A549 (cell line): ENCODE measurements at places on chromosomes 16 and 17. TPM values are rescaled to one million over a fixed set of nuclear protein-coding genes. Genes with fewer than 3 reads are reported as not detected.

DNA sequence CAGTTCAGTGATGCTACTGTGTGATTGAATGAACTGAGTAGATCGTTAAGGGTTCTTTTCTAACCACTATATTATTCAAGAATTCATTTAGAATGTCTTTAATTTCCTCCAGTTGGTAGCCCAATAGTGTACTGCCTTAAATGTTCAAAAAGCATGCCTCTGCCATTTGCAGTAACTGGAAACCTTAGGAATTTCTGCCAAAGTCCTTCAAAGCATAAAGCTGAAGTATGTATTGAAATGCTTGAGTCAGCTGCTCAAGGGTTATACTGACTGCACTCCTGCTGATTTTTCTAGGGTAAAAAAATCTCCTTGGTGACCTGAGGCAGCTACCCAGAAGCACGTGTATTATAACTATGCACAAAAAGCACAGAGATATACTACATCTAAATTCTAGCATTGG is 56.5 kb downstream of the SNTB2 start:
- DNase-seq = no peak

DNA sequence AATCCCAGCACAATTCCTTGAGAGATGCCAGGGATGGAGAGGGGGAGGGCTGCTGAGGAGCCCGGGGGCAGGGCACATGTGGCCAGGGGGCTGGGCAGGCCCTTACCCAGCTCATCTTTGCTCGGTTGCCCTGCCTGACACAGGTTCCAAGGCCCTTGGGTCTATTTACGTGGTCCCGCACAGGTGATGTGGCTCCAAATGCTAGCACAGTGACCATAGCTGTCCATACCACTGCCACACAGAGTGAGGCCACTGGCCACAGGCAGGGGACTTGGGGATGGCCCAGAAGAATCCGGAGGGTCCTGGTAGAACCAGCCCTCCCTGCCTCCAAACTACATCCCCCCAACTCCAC is 10.0 kb upstream of the PRR29 start:
- no peak for DNase-seq

DNA sequence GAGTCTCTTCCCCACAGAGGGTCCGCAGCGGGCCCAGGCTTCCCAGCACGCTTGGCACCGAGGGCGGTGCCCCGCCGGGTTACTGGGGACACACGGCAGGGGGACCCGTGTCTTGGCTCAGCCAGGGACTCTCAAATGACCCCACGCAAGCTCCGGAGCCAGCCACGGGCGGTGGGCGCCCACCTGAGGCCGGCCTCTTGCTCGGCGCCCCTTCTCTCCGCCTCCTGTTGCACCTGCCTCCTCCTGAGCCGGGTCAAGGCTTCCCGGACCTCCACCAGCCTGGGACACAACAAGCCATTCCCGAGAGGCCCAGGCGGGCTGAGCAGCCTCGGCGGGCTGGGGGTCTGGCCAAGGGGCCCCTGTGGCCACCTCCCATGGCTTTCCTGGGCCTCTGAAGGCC is 1.7 kb downstream of the CCDC154 start:
- DNase-seq = no peak

DNA sequence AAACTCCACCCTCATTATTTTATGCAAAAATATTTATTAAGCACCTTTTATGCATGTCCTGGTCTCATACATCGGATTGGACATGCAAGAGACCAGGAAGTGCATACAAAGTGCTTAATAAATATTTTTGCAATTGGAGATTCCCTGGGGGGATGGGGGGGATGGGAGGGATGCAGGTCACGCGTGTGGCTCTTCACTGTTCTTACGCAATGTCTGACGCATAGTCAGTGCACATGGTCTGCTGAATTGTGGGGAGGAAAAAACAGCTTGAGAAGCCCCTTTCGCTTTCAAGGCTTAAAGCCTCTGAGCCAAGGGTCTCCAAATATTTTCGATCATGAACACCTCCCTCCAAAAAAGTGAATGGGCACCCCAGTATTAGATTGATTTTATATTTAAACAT is 96.7 kb upstream of the XYLT1 start:
- no peak for DNase-seq

Gene SOX8
- polyA plus RNA-seq = 0.12 to 0.22 TPM (median 0.14 TPM) in 3 replicates

DNA sequence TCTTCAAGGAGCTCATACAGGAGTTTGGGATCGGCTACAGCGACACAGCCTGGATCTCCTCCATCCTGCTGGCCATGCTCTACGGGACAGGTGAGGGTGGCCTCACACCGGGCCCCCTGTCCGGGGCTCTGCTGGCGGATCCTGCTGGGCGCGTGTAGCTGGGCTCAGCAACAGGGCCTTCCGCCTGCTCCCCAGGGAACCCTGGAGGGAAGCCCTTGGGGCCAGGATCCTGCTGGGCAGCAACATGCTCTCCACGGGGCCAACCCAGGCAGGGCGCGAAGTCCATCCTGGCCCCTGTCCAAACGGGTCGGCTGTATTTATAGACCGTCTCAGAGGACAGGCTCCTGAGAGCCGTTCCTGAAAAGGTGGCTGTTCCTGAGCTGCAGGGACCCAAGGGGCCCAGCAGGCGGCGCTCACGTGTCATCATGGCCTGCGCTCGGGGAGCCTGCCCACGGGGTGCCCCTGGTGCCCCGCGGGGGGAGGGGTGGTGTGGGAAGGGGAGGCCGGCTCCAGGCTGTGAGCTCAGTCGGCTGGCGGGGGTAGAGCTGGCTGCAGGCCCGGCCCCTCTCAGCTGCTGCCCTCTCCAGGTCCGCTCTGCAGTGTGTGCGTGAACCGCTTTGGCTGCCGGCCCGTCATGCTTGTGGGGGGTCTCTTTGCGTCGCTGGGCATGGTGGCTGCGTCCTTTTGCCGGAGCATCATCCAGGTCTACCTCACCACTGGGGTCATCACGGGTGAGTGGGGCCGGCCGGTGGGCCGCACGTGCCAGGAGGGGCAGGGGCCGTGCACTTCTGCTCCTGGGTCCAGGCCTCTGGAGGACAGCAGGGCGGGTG is 7.5 kb downstream of the SLC16A3 start:
- DNase-seq = peak; percentile 79

GRCh38 chr17:40622509-40622928 is 25.1 kb downstream of the SMARCE1 start:
- DNase-seq = no peak

DNA sequence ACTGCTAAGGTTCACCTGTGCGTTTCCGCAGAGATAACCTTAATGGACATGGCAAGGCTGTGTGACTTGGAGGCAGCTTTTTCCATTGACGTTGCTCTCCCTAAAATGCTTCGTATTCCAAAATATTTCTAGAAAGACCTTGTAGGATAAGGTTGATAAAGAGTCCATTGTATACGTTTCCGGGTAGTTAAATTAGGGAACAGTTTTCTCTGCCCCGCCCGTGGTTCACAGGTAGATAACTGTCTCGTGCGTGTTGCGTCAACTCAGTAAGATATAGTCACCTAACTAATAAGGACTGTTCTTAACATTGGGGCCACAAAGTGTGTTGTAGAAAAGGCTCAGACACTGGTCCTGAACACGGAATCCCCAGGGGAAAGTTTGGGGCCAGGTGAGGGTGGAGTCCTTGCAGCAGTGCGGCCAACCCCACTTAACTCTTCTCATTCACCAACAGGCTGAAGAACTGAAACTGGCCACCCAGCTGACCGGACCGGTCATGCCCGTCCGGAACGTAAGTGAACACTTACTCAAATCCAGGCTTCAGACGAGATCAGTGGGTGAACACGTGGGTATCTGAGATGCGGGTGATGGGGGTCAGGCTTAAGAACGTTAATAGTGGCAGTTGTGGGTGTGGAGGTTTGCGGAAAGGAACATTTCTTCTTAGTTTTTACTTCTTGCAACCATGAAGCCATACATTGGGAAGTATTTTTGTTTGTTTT is 1.6 kb downstream of the RPL13 start:
- no peak for DNase-seq

- DNase-seq = no peak
Measured at GRCh38 chr16:28145796-28146195, 66.0 kb downstream of the XPO6 start.

Gene PAM16
- polyA plus RNA-seq = 58.7 to 64.3 TPM (median 59.1 TPM) in 3 replicates

Gene OR4D2
- polyA plus RNA-seq = not detected in 3 replicates

Gene PIK3R5
- not detected in 3 replicates for polyA plus RNA-seq

DNA sequence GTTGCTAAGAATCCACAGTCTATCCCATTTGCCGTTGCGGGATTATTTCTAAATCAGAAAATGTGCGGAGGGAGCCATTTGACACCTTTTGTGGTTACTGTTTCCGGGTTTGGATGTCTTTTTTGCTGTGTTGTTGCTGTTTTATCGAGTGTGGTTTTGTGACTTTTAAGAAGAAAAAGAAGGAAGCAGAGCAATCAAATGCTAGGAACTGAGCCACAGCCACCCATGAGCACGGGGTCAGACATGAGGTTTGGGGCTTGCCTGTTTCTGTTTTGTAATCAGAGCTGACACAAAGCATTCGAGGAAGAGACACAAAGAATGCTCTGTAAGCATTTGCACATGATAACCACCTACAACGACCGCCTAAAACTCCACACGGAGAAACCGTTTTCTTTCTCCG is 53.1 kb upstream of the CHMP6 start:
- no peak for DNase-seq

GRCh38 chr17:31275116-31275515 is 21.9 kb downstream of the OMG start:
- DNase-seq = no peak

DNA sequence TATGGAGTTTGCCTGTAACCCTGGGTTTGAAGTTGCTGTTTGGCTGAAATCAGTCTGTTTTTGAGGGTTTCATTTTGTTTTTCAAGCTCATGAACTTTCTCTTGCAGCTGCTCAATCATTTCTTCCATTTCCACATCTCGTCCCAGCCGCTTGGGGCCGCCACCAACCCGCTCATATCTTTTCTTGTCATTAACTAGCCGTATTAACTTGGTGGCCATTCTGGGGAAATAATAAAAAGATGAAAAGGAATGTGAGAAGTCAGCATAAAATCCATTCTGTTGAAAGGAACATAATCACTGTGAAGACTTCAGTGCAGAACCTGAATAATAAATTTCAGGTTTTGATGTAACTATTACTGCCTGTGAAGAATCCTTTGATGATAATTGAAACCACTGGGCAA is 11.5 kb downstream of the RPGRIP1L start:
- peak; percentile 67 for DNase-seq

Gene CORO6
- 7.9 to 10.9 TPM (median 10.1 TPM) in 3 replicates for polyA plus RNA-seq

DNA sequence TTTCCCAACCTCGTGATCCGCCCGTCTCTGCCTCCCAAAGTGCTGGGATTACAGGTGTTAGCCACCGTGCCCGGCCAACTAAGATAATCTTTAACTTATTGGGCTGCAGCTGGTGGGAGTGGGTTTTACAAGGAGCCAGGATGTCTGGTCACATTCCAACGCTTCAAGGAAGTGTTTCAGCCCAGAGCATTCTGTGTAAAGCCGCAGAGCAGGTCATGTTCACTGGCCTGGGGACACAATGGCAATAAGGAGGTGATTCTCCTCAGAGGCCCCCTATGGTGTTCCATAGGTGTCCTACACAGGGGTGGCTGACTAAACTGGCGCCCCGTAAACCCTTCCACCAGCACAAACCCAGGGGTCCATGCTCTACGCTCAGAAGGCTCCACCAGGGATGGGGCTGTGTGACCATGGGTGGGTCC is 1.2 kb downstream of the QPRT start:
- DNase-seq = no peak

Gene GPR179
- polyA plus RNA-seq = 0.04 to 0.08 TPM (median 0.05 TPM) in 3 replicates

GRCh38 chr17:82195675-82196672 is 16.7 kb downstream of the CCDC57 start:
- no peak for DNase-seq
